ENCODE measurements at places on chromosomes 11 and 22. TPM values are rescaled to one million over a fixed set of nuclear protein-coding genes. Genes with fewer than 3 reads are reported as not detected.

The SCN2B gene
- not detected for total RNA-seq

The YAP1 gene
- 53.8 TPM for total RNA-seq

The OVOL1 gene
- total RNA-seq: not detected

The RBMXL2 gene
- total RNA-seq: not detected

The WBP2NL gene
- not detected for total RNA-seq

The ELFN2 gene
- total RNA-seq: 9.6 TPM

The CNTF gene
- 1.2 TPM for total RNA-seq

The SYCE3 gene
- not detected for total RNA-seq

The OR52I2 gene
- total RNA-seq: not detected

The RASGRP2 gene
- 0.88 TPM for total RNA-seq

The DESI1 gene
- total RNA-seq: 14.9 TPM

The TNRC6B gene
- total RNA-seq: 5.9 TPM

The OR52E4 gene
- not detected for total RNA-seq

The NOL12 gene
- 28.2 TPM for total RNA-seq

The GLB1L2 gene
- 2.3 TPM for total RNA-seq

The FAM76B gene
- 8.7 TPM for total RNA-seq

The IMMP1L gene
- 28.2 TPM for total RNA-seq

The DEUP1 gene
- not detected for total RNA-seq

The SWAP70 gene
- 36.5 TPM for total RNA-seq

The ACR gene
- total RNA-seq: not detected

The CCDC88B gene
- total RNA-seq: 13.5 TPM

The VPREB1 gene
- total RNA-seq: not detected

The C1QTNF6 gene
- total RNA-seq: 6.8 TPM

The RAB3IL1 gene
- 15.7 TPM for total RNA-seq

The HBB gene
- not detected for total RNA-seq

The APOA1 gene
- not detected for total RNA-seq

The PPFIBP2 gene
- 9.4 TPM for total RNA-seq

The MB gene
- 7.8 TPM for total RNA-seq

The MIOX gene
- not detected for total RNA-seq

The TMEM45B gene
- total RNA-seq: not detected

The POTEH gene
- total RNA-seq: not detected

The HTR3B gene
- total RNA-seq: not detected

The CYP2R1 gene
- 12.8 TPM for total RNA-seq

The IRAG1 gene
- not detected for total RNA-seq

The HORMAD2 gene
- total RNA-seq: not detected

The NXPE4 gene
- not detected for total RNA-seq

The GVQW3 gene
- 1.5 TPM for total RNA-seq

The PDE3B gene
- 2.4 TPM for total RNA-seq

The GAS2L1 gene
- 41.5 TPM for total RNA-seq

The LSP1 gene
- 2.7 TPM for total RNA-seq

The PATE4 gene
- not detected for total RNA-seq

The SYT7 gene
- total RNA-seq: 1.2 TPM

The MRGPRE gene
- 0.17 TPM for total RNA-seq

The ASCL2 gene
- total RNA-seq: not detected
